Activated gamma-delta T cell treated with Interleukin-2 at 50 U/mL for 16 hours (primary cell): ENCODE measurements at places on chromosomes 1 and 21.

DNA sequence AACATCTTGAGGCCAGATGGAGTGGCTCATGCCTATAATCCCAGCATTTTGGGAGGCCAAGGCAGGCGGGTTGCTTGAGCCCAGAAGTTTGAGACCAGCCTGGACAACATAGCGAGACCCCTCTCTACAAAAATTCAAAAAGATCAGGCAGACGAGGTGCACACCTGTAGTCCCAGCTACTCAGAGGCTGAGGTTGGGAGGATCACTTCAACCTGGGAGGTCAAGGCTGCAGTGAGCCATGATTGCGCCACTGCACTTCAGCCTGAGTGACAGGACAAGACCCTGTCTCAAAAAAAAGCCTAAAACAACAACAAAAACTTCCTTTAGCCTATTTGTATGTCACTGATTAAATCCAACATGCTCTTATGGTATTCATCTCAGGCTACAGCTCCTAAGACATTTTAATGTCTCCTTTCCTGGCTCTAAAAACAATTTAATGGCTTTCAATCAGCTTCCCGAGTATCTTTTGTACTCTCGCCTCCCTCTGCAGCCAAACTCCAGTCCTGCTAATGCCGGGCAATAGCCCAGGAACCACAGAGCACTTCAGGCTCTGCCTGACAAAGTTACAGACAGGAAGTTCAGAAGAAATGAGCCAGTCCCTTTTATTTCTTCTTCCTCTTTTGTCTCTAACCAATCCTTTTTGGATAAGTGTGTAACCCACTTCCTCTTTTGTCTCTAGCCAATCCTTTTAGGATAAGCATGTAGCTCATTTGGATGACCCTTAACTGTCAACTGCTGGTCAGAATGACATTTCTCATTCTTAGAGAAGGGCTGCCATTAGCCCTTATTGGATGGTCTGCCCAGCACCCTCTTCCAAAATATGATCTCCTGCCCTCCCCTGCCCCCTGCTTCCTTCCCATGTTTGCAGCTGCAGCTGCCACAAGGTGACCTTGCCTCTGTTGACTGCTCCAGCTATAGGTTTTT is 6.6 kb upstream of the DOP1B start:
- no peak for DNase-seq

DNA sequence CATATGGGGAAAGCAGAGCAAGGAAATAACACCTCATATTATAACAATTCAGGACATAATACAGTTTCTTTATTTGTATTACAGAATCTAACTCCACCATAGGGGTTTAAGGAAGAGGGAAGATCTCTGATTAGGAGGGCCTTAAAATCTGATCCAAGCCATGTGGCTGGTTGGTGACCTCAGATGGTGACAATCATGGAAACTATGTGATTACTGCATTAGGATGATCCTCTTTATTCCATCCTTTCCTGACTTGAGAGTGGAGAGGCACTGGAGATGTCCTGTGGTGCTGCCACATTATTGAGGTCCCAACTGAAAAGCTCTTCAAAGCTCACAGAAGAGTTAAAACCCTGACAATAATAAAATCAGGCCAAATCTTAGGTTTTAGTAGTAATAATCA is 168.1 kb upstream of the BEND5 start:
- no peak for DNase-seq

DNA sequence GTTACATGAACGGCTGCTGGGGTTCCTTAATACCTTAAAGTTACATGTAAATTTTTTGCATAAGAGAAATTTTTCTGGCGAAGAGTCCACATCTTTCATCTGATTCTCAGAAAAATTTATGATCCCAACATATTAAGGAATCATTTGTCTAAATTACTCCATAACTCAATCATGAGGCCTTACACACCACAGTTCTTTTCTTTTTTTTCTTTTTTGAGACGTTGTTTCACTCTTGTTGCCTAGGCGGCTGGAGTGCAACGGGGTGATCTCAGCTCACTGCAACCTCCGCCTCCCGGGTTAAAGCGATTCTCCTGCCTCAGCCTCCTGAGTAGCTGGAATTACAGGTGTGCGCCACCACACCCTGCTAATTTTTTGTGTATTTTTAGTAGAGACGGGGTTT is 2.1 kb upstream of the S100A11 start:
- no peak for DNase-seq

GRCh38 chr1:16235944-16236510 is 956 bp downstream of the CPLANE2 start:
- peak; percentile 41 for DNase-seq

DNA sequence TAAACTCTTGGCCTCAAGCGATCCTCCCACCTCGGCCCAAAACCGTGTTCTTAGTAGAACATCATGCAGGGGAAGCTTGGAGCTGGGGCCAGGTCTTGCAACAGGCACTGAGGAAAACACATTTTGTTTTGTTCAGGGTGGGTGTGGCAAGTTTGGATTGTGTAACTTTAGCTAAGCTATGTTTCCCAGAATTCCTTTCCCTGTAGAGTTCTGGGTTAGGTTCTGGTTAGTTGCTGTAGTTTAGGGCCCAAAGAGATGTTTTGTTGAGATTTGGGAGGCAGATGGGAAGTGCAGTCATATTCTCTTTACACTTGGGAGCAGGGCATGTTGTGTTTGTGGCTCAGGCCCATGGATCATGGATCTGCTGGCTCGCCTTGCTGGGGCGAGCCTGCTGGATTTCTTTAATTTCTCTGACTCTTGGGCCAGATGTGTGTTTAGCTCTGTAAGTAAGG is 24.0 kb downstream of the PLA2G5 start:
- DNase-seq: no peak

DNA sequence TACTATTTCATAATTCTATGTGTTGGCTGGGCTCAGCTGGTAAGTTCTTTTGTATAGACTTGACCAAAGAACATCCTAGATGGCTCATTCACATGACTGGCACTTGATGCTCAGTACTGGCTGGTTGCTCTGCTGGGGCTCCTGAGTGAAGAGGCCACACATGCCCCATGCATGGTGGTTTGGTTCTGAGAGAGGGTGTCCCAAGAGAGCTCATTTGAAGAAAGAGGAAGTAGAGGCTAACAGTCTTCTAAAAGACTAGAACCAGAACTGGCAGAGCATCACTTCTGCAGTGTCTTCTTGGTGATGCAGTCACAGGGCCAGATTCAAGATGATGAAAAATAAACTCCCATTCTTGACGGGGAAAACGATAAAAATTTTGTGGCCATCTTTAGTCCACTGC is 5.2 kb upstream of the BACH1 start:
- DNase-seq: no peak

- DNase-seq: no peak
These were observed 1.4 kb downstream of the DEPDC1 start for GRCh38 chr1:68495532-68495931.

DNA sequence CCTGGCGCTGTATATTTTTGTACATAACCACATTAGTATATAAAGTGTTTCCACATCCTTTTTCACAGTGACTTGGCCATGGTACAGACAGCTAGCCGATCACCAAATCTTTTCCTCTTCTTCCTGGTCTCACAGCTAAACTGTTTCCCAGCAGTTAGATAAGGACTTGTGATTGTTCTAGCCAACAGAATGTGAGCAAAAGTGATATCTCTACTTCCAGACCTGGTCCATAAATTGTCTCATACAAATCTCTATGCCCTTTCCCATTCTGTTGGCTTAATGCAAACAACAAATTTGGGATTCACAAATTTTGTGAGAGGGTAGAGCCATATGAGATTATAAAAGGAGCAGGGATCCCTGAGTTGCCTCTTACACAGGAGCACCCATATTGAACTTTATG is 19.5 kb downstream of the PAFAH2 start:
- DNase-seq: no peak

GRCh38 chr1:212620293-212620692 is 11.7 kb downstream of the ATF3 start:
- DNase-seq: no peak

GRCh38 chr1:201676197-201676596 is 137.3 kb downstream of the NAV1 start:
- no peak for DNase-seq

- DNase-seq: no peak
These were observed 9.0 kb upstream of the KCTD3 start for GRCh38 chr1:215557992-215558626.

- DNase-seq: peak; percentile 44
These were observed 1.1 kb upstream of the CACYBP start for GRCh38 chr1:174998569-174999215.

DNA sequence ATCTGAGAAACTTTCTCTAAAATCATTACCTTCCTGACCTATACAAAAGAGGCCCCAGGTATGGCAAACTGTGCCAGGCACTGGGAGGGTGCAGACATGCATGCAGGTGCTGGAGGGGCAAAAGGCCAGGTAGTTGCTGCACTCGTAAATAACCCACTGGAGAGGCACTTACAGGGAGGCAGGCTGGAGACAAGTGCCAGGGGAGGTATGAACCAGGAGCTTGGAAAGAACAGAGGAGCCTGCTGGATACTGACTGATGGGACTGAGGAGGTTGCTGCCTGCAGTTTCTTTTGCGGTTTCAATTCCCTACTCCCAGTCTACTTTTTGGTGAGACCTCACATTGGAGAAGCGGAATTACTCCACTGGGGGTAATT is 113.9 kb downstream of the DSCAM start:
- DNase-seq: no peak

GRCh38 chr1:32219022-32219421 is 3.1 kb downstream of the TMEM234 start:
- DNase-seq: no peak

DNA sequence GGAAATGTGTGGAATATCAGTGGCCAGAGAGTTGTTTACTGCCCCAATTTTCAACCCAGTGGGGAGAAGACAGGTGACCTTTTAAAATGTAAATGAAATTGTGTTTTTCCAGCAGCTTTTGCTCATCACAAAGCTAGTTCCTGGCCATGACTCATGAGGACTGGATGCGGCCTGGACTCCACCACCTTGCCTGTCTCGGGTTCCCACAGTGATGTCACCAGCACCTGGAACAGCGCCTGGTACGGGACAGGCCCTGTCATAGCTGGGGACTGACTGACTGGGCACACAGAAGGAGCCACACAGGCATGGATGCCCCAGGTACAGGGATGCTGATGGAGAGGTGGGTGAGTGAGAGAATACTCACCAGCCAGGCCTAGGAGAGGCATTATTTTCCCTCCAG is 277.1 kb downstream of the AJAP1 start:
- DNase-seq: no peak

DNA sequence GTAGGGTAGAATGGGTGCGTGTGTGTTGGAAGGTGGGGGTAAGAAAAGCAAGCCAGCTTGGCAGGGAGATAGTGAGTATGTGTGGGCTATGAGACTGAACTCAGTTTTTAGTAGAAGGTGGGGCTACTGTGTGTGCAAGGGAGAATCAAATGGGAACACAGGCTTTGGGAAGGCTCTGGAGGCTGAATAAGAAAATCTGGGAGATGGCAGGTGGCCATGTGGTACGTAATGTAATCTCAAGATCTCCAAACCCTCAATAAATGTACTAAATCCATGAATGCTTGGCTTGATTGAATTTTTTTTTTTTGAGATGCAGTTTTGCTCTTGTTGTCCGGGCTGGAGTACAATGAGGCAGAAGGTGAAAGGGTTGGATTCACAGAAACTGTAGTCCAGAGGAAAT is 3.5 kb upstream of the ZSCAN20 start:
- DNase-seq: no peak

- no peak for DNase-seq
These were observed 270.7 kb upstream of the RUNX1 start for GRCh38 chr21:35319684-35320283.

GRCh38 chr1:157523774-157524493 is 28.4 kb downstream of the FCRL5 start:
- DNase-seq: no peak

GRCh38 chr1:8018492-8019228 is 7.4 kb downstream of the ERRFI1 start:
- DNase-seq: no peak

- DNase-seq: no peak
These were observed 2.0 kb downstream of the KCNJ15 start for GRCh38 chr21:38258521-38259485.

DNA sequence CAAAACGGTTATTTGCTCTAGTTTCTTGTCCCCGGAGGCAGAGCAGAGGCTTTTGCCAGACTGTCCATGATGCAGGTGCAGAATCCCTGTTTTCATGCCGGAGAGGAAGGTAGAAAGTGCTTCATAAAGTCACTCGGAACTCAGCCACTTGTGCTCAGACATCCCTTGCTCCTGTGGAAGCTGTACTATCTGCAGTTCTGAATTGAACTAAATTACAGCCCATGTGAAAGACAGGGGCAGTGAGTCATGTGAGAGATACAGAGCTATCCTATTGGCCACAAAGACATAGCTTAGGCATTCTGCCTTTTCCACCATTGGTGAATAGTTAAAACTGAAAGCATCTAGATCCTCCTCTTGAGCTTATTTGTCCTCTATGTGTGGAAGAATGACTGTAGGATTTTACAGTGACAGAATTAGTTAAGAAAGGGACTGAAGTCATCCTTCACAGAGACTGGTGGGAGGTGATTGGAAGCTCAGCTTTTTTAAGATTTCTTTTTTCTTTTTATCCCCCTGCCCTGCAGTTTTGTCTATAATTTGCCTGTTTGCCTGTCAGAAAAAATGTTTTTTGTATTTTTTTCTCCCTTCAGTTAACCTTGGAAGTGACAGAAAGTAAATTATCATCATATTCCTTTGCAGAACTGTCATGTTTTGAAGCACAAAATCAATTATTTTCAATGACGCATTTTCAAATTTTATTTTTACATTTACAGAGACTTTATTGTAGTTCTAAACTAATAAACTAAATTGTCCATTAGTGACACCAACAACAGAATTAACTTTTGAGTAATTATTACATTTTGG is 298.6 kb downstream of the PTPRC start:
- DNase-seq: peak; percentile 40

DNA sequence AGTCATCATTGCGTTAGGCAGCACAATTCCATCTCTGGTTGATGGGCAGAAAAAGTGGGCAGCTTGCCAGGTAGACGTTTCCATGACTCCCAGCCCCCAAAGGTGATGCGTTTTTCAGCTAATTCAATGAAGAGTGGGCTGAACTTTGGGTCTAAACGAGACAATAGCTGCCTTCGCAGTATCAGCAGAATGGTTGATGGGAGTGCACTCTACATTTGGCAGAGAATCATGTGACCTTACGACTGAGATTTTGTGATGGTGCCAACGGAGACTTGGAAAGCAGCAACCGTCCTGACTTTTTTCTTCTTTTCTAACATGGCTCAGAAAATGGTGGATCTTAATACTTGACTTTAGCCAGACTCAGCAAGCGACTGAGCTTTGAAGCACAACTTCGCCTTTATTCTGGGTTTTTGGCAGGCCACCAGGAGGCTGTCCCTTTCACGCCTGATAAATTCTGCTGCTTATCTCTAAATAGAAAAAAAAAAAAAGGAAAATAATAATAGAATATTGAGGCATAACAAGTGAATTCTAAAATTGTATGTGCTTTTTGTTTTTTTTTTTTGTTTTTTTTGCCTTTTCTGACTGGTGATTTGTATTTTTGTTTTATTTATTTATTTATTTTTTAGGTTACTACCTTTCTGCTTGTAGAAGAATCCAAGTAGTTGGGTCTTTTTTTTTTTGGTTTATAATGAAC is 804.8 kb downstream of the USP25 start:
- no peak for DNase-seq

DNA sequence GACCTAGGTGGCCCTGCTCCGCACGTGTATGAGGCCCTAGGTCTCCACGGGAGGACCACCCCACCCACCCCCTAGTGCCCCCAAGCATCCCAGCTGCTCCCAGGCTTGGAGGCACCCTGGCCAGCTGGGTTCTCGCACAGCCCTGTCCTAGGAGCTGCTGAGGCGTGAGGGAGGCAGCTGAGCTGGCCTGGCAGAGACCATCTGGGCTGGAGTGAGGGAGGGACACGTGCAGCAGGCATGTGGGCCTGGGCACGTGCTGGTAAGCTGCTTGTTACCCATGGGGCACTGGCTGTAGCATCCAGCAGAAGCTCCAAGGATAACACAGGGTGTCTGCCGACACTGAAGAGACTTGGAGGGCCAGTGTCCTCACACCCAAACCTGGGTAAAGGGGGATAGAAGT is 10.1 kb downstream of the SLC6A9 start:
- DNase-seq: no peak
